Activated CD4-positive, alpha-beta T cell treated with anti-CD3 and anti-CD28 coated beads, Interleukin-2, Interleukin-6, amounts not matched to agents 100 ng/mL and 50 ng/mL, durations not matched to agents 16 hours and 8 hours (primary cell): ENCODE measurements at places on chromosomes 2 and 18.

DNA sequence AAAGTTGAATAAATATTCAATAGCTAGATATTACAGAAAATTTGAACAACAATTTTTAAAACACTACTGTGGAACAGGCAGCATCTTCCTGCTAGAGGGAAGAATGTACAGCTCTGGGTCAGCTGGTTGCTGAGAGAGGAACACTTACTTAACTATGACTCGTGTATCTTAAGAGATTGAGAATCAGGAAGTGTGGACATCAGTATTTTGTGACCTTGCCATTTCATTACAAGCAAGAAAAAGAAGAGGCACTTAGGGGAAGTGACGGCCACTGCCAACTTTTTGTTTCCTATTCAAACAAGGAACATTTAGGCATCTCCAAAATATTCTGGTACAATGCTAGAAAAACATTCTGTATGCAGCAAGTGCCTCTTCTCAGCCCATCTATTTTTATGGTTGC lies 45.9 kb downstream of the ITPRID2 start:
- DNase-seq: no peak

DNA sequence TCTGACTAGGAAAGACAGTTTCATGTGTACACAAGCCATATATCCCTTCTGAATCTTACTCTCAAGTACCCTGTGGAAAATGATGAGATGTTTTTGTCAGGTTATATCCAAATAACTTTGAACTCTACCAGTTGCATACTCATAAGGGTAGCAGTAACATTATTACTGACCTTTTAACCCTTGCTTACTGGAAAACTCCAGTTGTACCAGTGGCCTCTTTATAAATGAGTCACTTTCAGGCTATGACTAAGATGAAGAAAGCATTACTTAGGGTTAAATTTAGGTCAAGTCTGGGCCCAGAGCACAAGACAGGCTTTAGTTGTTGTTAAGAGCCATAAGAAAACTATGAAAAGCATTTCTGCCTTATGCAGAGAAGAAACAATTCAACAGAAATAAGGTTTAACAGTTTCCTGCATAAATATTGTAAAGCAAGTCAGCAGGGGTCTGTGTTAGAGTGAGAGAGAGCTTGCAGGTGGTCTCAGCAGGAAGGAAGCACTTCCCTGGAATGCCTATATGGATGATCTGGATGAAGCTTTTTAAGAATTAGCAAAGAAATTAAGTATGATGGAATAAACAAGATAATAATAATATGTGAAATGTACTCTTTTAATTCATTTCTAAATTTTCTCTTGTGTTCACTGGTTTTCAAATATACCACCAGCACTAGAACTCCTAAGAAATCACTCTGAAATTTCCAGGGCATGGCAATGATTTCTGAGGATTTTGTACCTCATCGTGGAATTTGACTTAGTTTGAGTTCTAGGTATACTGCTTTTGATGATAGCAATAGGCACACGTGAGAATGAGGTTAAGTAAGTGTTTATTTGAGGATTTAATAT lies 126.6 kb downstream of the UBE2E3 start:
- peak; percentile 82 for DNase-seq

GRCh38 chr18:69727912-69728572 lies 219.6 kb downstream of the CD226 start:
- DNase-seq: peak; percentile 6

- DNase-seq: no peak
These were observed 278.0 kb upstream of the EPHA4 start for GRCh38 chr2:221850076-221850475.

- DNase-seq: no peak
These were observed 79.2 kb upstream of the EPC2 start for GRCh38 chr2:148565272-148565894.

DNA sequence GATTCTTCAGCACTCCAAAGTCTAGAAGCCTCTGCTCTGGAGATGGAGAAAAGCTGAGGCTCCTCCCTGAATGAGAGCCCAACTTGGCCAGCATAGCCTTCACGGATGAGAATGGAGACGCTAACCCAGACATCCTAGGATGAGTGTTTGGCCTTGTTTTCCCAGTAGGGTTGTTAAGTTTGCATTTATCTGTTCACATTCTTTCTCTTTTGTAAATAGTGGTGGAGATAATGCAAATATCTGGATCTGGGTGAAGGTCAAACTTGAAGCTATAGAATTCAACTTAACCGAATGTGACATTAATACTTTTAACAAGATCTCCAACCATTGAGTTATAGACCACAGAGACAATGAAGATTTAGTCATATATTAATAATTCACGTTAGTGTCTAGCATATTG lies 53.4 kb upstream of the BZW1 start:
- DNase-seq: no peak

DNA sequence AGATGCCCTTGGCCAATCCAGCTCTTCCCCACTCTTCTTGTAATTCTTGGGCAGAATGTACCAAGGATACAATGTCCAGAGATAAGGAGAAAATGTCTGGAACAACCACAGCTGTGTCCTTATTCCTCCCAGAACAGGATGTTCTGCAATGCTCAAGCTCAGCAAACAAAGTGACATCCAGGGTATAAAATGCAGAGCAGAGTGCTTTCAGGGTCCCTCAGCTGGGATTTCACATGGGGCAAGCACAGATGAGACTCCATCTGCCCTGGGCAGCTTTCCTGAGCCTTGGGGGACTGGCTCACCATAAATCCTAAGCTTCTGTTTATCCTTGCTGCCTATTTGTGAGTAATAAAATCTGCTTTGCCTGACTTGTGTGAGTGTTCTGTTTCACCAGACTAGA lies 127.4 kb downstream of the VAPA start:
- no peak for DNase-seq

DNA sequence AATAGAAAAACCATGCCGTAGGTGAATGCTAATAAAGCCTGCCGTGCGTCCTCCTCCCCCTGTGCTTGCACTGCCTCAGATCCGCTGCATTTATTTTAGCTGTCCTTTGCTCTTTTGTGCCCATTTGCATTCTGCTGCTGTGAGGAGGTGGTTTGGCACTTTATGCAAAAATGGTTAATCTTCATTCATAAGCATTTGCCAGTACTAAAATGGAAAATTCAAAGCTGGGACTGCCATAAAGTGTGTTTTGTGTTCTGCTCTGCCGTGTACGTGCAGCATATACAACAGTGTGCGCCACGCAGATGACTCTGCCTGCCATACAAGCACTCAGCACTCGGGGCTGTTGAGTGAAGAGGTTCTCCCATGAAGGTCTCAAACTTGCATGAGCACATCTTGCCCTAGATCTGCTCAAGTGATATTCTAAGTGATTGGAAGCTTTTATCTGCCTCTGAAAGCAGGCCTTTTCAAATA lies 73.6 kb downstream of the SPATS2L start:
- DNase-seq: no peak

GRCh38 chr2:234625626-234626250 lies 128.9 kb upstream of the ARL4C start:
- DNase-seq: no peak

DNA sequence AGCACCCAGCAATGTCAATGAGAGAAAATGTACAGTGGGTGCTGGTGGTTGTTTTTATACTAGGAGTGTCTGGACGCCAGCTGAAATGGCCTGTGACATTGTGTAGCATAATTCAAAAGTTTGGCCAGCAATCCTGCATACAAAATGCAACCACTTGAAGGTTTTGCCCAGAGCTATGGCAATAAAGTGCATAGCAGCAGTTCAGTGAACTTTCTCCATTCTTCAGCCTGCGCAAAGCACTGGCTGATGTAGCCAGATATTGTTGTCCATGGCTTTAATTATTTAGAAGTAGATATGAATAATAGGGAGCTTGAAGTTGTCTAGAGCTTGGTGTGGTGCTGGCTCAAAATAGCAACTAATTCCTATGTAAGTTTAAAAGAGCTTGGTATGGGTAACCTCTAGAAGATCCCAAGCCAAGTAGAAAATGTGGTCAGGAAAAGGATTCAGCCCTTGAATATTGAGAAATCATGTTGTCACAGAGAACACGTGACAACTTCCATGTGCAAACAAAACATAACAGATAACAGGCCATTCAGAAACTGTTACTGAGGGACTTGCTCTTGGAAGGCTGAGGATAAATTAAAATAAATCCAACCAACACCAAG lies 33.3 kb upstream of the PGAP1 start:
- no peak for DNase-seq

- no peak for DNase-seq
These were observed 859.5 kb downstream of the LRP1B start for GRCh38 chr2:141271346-141271745.

DNA sequence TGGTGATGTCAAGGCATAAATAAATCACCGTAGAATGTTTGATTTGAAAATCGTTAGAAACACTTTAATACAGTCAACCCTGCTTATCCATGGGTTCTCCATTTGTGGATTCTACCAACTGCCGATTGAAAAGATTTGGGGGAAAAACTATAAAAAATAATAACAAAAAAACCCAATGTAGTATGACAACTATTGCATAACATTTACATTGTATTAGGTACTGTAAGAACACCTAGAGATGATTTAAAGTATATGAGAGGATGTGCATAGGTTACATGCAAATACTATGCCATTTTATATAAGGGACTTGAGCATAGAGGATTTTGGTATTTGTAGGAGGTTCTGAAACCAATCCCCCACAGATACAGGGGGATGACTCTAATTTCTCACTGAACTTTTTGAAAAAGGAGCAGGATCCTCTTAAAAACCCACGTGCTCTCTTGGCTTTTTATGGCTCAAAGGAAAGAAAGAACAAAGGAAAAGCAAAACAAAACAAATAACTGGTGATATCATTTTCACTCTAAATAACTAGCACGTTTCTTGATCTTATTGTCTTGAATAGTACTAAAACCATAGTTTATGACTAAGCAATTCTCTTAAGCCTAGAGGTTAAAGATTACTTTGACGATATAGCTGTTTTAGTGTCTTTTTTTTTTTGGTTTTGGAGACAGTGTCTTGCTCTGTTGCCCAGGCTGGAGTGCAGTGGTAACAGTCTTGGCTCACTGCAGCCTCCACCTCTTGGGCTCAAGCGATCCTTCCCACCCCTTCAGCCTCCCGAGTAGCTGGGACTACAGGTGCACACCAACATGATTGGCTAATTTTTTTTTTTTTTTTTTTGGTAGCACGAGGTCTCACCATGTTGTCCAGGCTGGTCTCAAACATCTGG lies 17.0 kb downstream of the GMCL1 start:
- no peak for DNase-seq

DNA sequence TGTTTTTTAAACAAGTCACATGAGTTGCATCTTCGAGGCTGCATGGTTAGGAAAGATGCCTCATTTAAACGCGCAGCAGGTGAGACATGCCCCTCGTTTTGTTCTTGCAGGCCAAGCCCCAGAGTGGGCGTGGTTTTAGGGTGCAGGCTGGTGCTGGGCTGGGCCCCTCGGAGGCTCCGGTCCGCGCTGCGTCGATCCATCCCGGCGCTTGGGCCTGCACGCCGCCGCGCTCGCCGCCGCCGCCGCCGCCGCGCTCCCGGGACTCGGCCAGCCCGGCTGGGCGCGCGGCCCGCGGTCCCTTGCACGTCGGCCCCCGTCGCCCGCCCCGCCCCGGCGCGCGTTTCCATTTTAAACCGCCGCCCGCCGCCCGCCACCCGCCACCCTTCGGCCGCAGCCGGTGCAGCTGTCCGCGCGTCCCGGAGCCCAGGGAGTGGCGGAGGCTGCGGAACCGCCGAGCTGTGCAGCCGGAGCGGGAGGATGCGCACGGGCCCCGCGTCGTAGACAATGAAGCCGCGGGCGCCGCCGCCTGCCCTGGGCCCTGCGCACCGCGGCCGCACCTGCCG lies 175.5 kb downstream of the AGAP1 start:
- DNase-seq: peak; percentile 31

DNA sequence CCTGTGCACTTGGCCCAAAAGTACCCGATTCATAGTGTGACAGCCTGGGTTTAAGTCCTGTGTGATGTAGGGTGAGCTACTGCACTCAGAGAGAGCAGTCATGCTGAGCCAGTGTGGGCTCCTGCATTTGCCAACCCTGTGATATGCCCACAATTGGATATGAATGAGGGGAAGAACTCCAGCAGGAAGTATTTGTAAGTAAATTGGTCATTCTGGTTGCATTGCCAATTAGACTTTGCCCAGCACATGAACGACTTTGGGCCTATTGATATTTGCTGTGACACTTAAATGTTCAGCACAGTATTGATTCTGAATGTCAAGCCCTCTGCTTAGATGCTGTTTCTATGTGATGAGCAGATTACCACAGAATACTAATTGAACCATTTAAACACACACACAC lies 570.9 kb downstream of the PIK3C3 start:
- DNase-seq: no peak

DNA sequence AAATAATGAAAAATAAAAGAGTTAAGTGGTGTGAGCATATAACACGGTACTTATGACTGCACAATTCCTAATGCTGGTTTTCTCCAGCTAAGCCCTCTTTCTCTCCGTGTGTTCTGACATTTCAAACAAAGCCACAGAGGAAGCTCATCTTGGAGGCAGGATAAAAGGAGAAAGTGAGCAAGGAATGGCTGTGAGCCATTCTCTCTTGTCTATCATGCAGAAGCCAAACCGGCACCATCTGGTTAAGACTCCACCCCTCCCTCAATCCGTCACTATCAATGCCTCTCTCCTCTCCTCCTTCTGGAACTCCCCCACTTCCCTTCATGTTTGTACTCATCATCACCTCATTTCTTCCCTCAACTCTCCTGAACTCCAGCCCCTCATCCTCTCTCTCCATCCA lies 210.4 kb downstream of the TMEM163 start:
- DNase-seq: no peak

GRCh38 chr18:45488645-45489044 lies 126.6 kb upstream of the SLC14A2 start:
- no peak for DNase-seq

GRCh38 chr2:252001-252602 lies 11.7 kb downstream of the SH3YL1 start:
- DNase-seq: no peak

DNA sequence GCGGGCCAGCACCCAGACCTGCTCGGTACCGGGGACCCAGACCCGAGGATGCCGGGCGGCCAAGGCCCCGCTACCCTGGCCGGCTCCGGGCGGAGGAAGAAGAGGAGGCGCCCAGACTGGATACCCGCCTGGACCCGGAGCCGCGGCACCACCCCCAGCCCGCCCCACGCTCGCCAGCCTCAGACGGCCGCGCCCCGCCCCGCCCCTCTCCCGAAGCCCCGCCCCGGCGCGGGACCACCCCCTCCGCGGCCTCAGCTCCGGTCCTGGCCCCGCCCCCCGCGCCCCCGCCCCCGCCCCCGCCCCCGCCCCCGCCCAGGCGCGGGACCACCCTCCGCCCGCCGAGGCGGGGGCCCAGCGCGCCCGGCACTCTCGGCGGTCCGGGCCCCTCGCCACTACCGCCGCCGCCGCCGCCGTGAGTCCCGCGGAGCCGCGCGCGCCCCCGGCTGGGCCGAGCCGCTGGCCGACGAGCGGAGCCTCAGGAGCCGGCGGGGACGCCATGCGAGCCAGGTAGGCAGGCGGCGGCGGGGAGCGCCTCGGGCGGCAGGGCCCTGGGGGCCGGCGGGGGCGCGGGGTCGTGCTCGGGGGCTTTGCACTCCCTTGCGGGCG lies at the start of gene SH3BP4:
SH3BP4 (plus strand) TSS at position 354 of the 606 bp plus-strand sequence. CDS start 82,986 bp downstream, outside the sequence.
- DNase-seq: peak; percentile 37

GRCh38 chr2:7084601-7085000 lies 167.4 kb downstream of the RNF144A start:
- DNase-seq: no peak

- DNase-seq: peak; percentile 45
These were observed 26.5 kb downstream of the AQP12B start for GRCh38 chr2:240655931-240656886.
